ENCODE measurements at places on chromosomes 2 and 18.

- DNase-seq, result no peak
Measured at GRCh38 chr2:234960175-234961088, 8.6 kb downstream of the SH3BP4 start.

GRCh38 chr18:77006305-77007175, 126.0 kb downstream of the MBP start:
- no peak for DNase-seq

DNA sequence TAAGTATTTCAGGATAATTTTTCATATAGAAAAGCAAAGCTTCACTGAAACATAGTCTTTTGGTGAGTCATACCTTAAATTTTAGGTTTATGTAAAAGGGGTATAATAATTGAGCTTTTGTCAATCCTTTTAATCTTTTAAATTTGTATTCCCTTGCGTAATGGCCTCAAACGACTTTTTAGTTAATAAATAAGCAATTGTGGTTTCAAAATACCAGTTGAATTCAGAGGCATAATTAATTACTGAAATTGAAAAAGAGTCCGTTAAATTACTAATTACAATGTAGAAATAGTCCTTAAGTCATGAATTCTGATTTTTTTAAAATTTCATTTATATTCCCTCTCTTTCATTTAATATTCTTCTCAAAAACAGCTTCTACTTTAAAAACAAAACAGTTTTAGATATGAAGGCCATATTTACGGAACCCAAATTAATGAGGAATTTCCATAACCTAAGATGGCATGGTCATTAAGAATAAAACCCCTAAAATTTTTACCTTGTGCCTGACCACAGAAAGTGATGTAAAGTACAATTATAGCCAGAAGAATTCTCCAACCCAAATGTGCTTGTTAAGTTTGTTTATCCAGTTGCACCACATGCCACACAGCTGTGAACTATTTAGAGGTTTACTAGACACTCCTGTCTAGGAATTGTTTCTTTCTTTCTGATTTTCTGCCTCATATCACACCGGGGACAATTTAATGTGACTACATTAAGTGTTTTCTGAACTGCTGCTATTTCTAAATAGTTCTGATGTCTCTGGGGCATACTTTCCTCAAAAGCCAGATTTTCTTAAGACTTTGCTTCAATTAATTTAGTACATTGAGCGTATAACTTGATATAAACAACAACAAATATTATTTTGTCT, 60.7 kb upstream of the ITGA4 start:
- no peak for DNase-seq

- DNase-seq, result peak; percentile 77
Measured at GRCh38 chr18:47680488-47680887, 250.0 kb downstream of the SMAD2 start.

GRCh38 chr2:130912471-130912870, 75.8 kb downstream of the ARHGEF4 start:
- no peak for DNase-seq

DNA sequence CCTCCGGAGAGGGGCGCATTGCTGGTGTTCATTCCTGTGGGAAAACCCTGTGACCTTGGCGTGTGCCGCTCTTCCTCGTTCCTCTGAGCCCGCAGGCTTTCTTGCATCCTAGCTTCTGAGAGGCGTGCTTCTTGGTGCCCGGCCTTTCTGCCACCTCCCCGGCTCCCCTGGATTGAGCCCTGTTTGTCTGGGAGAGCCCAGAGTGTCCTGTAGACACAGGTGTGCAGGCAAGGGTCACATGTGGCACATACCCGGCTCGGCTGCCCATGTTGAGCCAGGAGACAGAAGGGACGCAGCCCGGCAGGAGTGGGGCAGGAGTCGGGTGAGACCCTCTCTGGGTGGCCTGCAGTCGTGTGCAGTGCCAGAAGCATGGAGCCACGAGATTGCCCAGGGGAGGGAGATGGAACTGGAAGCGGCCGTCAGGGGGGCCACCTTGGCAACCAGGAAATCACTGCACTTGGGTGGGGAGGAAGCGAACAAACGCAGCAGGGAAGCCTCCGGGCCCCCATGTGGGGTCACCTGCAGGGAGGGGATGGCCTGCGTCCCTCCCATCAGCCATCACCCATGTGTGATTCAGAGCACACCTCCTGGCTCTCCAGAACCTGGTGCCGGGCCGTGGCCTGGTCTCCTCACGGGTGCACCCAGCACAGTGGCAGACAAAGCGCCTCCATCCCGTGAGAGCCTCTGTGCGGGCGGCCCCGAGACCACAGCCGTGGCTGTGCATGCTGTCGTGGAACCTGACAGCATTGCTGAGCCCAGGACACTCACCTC, 92.9 kb downstream of the SH3BP4 start:
- no peak for DNase-seq

DNA sequence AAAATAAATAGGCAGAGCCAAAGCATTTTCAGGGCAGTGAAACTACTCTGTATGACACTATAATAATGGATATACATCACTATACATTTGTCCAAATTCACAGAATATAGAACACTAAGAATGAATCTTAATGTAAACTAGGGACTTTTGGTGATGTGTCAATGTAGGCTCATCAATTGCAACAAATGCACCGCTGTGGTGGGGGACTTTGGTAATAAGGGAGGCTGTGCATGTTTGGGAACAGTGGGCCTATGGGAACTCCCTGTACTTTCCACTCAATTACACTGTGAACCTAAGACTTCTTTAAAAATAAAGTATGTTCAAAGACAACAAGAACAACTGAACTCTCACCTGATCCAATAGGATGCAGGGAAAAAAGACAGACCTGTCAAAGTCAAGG, 220.7 kb downstream of the CMPK2 start:
- DNase-seq, result peak; percentile 24

DNA sequence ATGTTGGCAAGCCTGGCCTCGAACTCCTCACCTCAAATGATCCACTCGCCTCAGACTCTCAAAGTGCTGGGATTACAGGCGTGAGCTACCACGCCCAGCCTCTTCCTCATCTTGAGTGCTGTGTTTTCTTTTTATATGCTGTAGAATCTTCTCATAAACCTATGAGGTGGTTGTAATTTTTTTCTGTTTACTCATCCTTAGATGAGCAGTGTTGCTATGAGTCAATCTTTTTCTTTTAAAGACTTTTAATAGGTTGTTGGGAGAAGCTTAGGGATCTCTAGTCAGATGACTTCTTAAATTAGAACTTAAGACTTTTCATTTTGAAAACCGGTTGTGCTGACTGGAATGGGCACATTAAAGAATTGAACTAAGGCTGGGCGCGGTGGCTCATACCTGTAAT, 8.7 kb upstream of the AAK1 start:
- no peak for DNase-seq

- no peak for DNase-seq
Measured at GRCh38 chr2:149167941-149168340, 129.4 kb downstream of the LYPD6B start.

- DNase-seq, result no peak
Measured at GRCh38 chr2:193350509-193350908, 1155.8 kb upstream of the TMEFF2 start.

GRCh38 chr2:69453475-69454129, 16.4 kb upstream of the NFU1 start:
- peak; percentile 75 for DNase-seq

- DNase-seq, result no peak
Measured at GRCh38 chr2:85893428-85894258, 4.9 kb upstream of the ST3GAL5 start.

DNA sequence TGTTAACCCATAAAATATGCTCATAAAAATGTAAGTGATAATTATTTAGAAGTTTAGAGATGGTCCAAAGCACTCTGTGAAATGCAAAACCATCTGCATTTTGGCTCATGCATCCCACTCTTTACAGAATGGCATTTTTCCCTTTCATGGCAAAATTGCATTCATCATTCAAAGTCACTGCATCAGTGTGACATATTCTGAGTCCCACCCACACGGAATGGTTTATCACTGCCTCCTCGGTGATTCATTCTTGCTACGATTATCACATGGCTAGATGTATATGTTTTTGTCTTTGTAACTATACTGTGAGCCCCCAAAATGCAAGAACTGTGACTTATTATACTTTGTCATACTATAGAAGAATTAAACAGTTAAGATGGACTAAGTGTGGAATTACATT, 293.0 kb downstream of the LRATD1 start:
- no peak for DNase-seq

DNA sequence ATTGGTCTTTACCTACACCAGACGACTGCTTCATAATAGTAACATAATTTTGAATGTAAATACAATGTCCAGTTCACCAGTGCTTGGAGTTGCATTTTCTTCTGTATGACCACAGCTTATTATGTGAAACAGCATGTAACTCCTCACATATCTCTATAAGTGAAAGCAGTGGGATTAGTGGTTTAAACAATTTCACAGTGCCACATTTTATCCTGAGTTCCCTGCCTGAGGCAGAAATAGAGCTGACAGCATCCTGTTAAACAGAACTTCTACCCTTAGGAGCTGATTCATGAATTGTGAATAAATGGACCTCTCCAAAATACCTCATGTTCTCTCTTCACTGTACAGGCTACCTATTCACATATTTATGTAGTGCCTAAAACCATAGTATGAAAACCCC, 542.3 kb upstream of the VWC2L start:
- no peak for DNase-seq

DNA sequence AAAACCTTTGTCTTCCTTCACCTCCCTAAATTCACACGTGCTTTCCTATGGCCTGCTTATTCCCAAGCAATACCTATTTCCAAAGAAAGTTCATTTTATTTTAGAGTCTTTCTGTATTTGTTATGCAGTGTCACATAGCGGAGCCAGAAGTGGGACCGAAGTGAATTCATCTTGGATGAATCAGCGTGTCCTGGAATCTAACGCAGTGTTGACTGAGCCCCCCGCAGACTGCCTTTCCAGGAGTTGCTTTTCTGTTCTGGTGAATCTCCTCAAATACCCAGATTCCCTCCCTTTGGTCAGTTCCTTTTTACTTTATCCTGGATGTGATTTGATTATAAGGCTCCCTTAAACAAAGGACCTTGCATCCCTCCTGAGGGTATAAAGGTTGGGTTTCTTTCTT, 10.8 kb downstream of the ALPP start:
- DNase-seq, result no peak

GRCh38 chr18:79062806-79063205, 6.4 kb upstream of the ATP9B start:
- no peak for DNase-seq

DNA sequence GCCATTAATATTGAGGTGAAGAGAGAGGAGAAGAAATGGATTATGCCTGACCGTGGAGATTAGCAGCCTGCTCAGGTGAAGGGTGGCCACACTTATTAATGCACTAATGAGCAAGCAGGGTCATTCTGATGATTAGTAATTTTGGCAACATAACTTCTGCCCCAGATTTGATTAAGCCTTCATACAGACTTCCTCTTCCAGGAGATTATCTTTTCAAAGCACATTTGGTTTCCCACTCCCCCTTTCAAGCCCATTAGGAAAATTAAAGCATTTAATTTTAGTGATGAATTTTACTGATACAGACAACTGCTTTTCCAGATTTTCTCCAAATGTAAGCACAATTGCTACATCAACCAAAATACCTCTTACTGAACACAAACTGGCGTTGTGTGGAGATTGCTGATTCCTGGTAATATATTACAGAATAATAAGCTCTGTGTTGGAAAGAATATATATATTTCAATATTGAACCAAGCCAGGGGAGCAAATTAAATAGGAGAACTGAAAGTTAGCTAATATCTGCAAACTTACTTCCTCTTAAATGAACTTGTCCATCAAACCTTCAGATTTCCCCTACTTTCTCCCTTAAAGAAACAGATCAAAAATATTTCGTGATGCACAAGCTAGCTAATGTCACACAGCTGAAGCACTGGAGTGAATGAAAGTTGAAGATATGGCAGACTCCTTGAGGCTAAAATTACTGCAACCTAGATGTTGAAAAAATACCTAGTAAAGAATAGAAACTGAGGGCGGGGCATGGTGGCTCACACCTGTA, 140.8 kb downstream of the FAM210A start:
- peak; percentile 45 for DNase-seq

DNA sequence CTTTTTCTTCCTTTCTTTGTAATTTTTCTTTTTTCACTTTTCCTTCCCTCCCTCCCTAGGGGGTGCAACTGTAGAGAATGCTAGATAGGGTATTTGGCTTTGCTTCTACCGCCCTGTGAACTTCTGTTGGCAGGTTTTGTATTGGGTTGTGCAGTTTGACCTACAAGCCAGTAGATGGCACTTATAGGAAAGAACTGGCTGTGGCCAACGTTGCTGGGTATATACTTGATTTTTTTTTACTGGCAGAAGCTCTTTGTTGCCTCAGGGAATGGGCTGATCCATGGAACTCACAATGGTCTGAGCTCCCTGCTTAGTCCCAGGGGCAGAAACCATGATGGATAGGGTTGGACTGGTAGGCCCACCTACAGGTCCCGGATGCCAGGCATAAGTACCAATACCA, 1019.5 kb upstream of the LRRTM1 start:
- DNase-seq, result peak; percentile 2

DNA sequence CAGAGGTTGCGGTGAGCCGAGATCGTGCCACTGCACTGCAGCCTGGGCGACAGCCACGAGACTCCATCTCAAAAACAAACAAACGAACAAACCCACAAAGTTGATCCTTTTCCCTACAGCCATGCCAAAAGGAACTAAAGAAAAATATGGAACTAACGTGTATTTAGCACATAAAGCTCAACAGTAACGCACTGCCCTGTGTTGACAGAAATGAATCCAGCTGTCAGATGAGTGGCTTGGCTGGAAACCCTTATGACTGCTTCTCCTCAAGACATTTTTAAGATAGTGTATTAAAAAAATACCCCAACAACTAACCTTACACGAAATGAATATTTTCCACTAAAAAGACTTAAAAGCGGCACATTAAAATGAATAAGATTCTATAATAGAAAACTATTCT, 62.9 kb upstream of the TUBA3E start:
- no peak for DNase-seq

DNA sequence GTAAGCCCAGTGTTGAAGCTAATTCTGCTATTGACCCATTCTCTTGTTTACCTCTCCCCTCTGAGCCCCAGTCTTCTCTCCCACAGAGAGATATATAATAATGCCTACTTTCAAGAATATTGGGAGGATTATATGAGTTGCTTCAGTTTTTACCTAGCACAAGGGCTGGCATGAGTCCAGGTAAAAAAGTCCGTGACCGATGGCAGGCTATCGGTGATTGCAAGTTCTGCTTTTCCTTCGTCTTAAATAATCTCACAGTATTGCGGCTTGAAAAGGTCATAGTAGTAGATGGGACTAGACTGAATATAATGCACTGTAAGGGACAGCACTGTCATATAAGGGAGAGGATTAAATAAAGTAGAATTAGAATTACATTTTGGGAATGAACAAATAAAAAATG, 77.6 kb downstream of the KIF5C start:
- no peak for DNase-seq
